Hematopoietic multipotent progenitor cell treated with erythropoietin and hydrocortisone succinate and interleukin-3 and kit ligand, for 15 days (in vitro differentiated cells): ENCODE measurements at places on chromosomes 7 and 10.

DNA sequence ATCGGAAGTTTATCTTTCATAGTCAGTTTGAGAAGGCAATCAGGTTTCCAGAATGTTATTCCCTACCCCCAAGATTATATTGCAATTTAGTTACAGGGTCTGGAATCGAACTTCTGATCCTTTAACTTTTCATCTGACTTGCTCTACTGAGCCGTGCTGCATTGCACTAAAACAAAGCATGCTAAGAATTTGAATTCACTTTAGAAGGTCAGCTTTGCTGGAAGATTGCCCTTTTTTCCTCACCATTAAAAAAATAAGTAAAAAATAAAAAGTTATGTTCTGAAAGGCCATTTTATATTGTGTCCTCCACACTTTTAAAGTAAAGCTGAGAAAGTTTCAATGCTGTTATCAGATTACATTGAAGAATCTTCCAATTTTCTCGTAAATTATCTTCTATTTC, 388.8 kb upstream of the PHF14 start:
- no peak for DNase-seq

DNA sequence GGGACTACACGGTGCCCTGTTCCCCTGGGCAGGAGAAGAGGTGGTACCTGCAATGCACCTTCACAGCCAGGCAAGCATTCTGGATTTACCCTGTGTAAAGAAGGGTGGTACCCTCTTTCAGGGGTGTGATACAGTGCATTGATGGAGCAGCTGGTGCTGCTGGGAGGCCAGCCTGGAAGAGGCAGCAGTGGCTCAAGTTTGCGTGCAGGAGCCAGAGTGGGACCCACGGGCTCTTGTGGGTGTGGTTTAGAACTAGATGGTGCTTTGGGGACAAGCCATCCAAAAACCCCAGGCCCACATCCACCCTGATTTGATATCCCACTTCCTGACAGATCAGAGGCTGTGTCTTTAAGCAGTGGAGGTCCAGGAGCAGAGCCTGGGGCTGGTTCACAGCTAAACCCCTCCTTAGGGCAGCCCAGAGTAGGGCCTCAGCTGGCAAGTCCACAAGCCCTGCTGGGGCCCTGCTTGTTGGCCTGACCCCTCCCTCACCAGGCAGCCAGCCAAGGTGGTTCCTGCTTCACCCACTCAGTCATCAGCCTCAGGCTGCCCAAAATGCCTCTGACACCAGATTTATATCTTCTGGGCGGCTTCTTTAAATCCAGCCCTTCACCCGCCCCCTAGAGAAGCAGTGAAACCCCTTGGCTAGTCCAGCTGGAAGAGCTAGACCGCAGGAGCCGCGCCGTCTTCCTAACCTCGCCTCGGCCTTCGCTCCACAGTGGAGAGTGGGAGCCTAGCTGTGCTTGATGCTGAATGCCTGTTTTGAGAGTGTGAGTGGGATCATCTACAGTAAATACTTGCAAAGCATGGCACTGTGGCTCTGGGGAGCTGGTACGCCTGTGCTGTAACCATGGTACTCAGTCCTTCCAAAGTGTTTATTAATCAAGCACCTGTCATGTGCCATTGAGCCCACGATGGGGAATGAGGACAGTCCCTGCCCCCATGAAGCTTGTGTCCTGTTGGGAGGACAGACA, 1.4 kb upstream of the ASIC3 start:
- DNase-seq = no peak

DNA sequence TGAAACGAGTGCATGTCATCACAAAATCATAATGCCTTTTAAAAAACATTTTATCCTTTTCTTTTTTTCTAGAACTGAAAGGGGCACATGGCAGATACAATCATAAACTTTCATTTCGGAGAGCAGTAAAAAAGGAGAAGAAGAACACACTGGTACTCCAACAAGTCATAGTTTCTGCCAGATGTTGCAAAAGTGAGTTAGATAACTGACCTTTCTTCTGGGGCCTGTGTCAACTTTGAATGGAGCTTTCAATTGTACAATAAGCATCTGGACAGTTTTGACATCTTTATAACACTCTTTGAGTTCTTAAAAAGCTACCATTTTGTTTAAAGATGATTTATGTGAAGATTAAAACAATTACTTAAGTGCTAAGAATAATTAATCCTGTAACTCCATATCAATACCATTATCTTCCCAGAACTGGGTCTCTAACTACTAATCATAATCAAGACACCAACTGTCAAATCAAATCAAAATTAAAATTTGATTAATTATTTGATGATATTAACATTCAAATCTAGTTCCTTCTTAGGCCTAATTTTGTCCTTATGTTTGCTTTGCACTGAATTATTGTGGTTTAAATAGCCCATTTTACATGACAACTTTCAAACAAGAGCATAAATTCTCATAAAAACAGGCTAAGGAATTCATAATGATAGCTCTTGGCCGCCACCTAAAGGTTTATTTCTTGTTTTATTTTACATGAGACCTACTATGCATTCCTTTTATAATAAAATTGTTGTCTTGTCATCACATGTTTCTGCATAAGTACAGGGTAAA, 19.5 kb upstream of the ITGB8 start:
- DNase-seq = peak; percentile 11

DNA sequence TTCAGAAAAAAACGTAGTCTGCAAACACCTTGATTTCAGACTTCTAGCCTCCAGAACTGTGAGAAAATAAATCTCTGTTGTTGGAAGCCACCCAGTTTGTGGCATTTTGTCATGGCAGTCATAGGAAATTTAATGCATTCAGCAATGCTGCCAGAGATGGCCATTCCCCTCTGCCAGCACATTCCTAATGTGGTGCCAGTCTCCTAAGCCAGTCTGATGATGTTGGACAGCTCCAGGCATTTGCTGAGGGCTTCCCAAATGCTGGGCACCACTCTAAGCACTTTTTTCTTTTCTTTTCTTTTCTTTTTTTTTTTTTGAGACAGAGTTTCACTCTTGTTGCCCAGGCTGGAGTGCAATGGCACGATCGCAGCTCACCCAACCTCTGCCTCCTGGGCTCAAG, 666.7 kb upstream of the C7orf33 start:
- DNase-seq = no peak

DNA sequence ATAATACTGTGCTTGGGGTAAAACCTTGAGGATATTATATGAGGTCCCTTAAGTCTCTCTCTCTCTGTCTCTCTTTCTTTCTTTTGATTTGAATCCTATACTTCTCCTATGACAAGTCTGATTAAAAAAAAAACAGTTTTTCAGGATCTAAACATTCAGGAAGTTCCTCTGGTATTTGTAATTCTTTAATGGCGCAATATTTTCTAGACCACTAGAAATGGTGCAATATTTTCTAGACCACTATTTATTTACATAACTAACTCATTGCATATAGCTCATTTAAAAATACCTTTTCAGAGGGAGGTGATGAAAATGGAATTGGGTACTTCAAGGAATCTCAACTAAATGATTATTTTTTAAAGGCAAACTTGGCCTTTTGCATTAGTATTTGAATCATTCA, 1235.3 kb downstream of the GATA3 start:
- no peak for DNase-seq

DNA sequence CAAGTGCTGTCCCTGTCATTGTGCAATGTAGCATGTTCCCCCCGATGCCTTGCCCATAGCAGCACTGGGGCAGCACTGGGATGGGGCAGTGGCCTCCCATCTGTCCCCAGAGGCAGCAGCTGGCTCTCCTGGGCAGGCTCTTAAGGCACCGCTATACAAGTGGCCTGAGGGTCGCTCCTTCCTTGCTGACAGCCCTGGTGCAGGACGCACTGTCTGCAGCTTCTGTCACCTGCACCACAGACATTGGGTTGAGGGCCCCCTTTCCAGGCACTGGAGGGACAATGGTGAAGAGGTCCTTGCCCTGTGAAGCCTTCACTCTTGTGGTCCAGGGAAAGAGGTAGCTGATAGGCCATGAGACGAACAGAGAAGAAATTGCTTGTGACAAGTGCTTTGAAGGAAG, 10.6 kb downstream of the CPSF4 start:
- DNase-seq = no peak

- no peak for DNase-seq
Measured at GRCh38 chr10:98265403-98266378, 2.3 kb downstream of the LOXL4 start.

GRCh38 chr10:75788394-75789205, 357.2 kb downstream of the LRMDA start:
- DNase-seq = no peak

DNA sequence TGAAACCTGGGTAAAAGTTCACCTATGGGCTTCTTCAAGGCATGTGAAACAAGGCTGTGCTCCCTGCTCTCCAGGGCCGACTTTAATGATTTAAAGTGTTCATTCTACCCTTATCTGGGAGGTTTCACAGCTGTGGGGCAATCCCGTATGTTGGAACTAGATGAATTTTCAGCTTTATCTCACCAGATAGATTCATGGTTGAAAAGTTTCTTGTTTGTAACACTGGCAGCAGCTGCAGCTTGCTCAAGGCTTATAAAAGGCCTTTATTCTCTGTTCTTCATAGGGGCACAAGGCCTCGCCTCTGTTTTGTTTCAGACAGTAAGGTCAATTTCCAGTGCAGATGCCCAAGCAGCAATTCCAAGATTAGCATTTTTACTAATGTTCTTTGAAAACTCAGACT, 70.4 kb upstream of the DNAJB12 start:
- no peak for DNase-seq

- DNase-seq = no peak
Measured at GRCh38 chr7:2175091-2175490, 57.7 kb downstream of the MAD1L1 start.

GRCh38 chr10:68202960-68203353, 29.0 kb downstream of the ATOH7 start:
- DNase-seq = no peak

DNA sequence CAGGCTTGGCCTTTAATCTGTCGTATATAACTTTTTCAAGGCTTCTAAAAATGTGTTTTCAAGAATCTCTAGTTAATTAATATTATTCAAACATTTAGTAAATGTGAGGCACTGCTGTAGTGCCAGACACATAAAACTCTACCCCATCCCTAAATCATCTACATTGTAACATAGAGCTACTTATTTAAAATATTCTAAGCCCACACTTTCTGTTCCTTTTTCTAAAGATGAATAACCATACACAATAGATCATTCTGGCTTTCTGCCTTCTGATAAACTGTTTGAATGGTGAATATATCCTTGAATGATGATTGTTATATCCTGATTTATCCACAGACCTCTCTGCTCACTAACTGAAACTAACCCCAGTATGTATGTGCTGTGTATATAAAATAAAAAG, 41.4 kb downstream of the BRAF start:
- DNase-seq = no peak

- DNase-seq = no peak
Measured at GRCh38 chr10:59376846-59377245, 14.5 kb upstream of the FAM13C start.

- no peak for DNase-seq
Measured at GRCh38 chr7:34946486-34946885, 90.8 kb downstream of the DPY19L1 start.

DNA sequence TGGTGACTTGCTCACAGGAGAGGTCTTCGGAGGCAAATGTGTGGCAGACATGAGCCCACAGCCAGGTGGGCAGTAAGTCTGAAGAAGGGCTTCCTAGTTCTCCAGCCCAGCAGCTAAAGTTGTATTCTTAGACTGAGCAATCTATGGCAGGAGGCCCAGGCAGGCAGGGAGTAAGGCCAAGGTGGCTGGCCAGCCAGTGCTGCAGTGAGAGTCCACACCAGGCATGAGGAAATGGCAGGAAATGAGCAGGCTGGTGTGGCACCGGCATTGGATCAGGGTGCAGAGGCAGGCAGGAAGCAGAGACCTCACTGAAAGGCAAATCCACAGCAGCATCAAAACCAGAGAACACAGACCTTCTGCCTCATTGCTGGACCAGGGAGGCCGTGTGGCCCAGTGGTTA, 84.6 kb upstream of the PDE1C start:
- no peak for DNase-seq

DNA sequence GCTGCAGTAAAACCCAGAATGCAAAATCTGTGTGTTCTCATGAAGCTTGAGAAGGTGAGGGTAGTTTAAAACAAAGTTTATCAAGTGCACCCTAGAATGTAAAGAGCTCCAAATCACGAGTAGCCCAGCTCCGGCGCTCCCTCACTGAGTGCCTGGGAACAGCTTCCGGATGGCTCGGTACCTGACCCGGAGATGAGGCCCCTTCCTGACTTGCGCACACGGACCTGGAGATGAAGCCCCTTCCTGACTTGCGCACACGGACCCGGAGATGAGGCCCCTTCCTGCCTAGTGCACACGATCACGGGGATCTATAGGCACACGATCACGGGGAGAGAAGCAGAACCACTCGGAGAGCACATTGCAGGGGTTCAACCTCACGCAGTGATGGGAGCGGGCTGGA, 322.1 kb upstream of the RNF32 start:
- no peak for DNase-seq

- DNase-seq = no peak
Measured at GRCh38 chr10:77160679-77161078, 476.9 kb downstream of the KCNMA1 start.

- peak; percentile 27 for DNase-seq
Measured at GRCh38 chr7:128381161-128381821, 19.8 kb upstream of the PRRT4 start.

DNA sequence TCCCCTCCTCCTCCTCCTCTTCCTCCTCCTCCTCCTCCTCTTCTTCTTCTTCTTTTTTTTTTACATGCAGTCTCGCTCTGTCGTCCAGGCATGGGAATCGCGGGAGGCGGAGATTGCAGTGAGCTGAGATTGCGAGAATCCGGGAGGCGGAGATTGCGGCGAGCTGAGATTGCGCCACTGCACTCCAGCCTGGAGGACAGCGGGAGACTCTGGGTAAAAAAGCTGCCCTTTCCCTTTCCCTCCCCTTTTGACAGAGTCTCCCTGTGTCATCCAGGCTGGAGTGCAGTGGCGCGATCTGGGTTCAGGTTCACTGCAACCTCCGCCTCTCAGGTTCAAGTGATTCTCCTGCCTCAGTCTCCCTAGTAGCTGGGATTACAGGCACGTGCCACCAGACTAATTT, 168.1 kb upstream of the MALRD1 start:
- no peak for DNase-seq

DNA sequence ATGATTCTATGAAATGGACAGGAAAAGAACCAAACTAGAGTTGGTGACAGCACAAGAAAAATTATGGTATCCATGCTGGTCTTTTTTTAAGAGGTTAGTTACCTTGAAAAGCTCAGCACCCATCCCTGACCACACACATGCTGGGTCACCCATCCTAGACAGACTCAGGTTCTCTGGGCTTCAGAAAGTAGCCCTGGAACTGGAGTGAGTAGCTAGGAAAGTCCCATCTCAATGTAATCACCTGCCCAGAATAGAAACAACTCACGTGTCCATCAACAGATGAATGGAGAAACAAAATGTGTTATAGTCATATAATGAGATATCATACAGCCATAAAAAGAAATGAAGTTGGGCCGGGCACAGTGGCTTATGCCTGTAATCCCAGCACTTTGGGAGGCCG, 37.0 kb downstream of the GSDME start:
- DNase-seq = no peak
